ENCODE measurements at places on chromosomes 3 and 15.

DNA sequence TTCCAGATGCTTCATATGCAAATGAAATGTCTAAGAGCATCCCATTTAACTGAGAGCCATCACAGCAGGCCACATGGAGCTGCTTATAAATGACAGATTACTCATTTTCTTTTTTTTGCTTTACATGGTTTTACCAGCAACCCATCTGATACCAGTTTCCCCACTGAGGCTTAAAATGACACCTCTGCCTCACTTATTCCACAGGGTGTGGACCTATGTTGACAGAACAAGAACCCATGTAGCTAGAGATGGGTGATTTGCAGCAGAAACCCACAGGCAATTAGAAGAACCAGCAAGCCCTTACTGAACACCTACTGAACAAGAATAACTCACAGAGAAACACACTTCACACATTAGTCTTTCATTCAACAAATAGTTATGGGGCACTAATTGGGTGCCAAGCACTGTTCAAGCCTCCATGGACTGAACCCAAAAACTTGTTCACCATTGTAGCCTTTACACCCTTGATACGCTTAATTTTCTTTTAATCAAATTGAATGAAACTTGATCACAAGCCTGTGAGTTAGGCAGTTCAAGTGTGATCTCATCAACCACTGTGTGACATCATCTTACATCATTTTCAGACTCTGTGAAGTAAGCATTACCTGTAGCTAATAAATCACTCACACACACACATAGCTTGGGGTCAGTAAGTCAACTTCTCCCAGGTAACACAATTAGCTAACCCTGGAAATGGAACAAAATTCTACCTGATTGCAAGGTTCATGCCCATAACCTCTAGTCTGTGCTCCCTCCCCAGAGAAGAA is 45.4 kb downstream of the MAGI1 start:
- DNase-seq = no peak

DNA sequence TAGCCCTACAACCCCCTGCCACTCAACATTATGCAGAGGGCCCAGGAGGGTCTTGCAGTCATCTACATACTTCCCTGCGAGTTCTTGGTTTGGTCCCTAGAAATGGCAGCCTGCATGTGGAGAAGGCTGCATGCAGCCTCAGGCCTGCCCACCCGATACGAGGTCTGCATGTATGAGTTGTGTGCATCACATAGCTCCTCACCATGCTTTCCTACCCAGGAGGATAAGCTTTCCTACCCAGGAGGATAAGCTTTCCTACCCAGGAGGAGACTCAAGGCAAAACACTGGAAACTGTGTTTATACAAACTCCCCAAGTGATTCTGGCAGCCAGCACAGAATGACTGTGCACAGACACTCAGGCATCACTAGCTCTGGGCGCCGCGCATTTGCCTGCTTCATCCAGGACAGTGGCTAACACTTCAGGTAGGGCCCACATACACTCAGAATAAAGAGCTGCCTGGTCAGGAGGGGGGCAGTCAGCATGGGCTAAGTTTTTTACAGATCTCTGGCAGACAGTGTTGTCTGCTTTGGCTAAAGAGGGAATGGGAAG is 187.7 kb downstream of the THSD4 start:
- no peak for DNase-seq

- DNase-seq = no peak
Observed at GRCh38 chr3:48562367-48563095, 1.1 kb downstream of the UCN2 start.

DNA sequence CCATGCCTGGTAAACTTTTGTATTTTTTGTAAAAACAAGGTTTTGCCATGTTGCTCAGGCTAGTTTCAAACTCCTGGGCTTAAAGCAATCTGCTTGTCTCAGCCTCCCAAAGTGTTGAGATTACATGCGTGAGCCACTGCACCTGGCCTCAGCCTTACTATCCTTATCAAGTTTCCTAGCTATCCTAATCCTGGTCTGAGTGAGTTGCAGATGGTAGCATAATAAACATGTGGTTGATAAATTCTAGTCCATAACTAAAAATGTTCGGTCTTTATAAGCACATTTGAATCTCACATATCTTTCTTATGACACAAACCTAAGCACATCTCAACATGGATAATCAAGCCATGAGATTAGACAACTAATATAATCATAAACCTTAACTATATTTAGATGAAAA is 18.5 kb downstream of the NPHP3 start:
- no peak for DNase-seq

- no peak for DNase-seq
Observed at GRCh38 chr3:67000009-67000408, 1.9 kb downstream of the KBTBD8 start.

GRCh38 chr3:42096796-42097565 is 5.8 kb downstream of the TRAK1 start:
- DNase-seq = no peak

DNA sequence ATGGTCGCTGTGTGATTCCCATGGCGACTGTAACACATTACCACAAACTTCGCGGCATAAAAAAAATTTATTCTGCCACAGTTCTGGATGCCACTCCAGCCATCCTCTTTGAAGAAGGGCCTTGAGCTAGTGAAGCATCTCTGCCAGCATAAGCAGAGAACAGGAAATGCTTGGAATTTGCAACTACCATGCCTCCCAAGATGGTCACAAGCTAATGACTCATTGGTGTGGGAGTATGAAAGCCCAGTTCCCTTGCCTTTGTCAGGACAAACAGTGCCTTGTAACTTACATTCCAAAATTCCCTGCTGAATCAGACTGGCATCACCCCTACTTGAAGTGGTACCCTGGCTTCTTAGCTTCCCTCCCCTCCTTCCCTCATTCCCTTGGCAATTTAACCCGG is 129.7 kb downstream of the PROS1 start:
- DNase-seq = no peak

GRCh38 chr3:114093596-114093995 is 37.1 kb downstream of the QTRT2 start:
- DNase-seq = no peak

DNA sequence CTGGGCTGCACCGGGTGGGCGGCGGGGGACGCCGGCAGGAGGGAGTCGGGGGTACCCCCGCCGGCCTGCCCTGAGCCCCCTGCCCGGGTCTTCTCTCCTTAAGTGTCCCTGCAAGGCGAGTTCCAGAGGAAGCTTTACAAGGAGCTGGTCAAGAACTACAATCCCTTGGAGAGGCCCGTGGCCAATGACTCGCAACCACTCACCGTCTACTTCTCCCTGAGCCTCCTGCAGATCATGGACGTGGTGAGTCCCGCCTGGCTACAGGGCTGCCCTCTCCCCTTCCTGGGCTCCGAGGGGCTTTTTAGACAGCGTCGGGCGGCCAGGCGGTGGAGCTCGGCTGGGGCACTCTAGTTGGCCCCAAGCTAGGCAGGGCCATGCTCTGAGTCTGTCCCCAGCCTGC is 480 bp downstream of the CHRNA7 start:
- DNase-seq = no peak
